ENCODE measurements at places on chromosomes 12 and 14. TPM values are rescaled to one million over a fixed set of nuclear protein-coding genes. Genes with fewer than 3 reads are reported as not detected.

GRCh38 chr12:24780697-24781368 lies 168.1 kb downstream of the BCAT1 start:
- no peak for DNase-seq

GRCh38 chr14:81093651-81094050 lies 127.1 kb downstream of the GTF2A1 start:
- DNase-seq, result no peak

GRCh38 chr12:124734224-124734788 lies 129.4 kb downstream of the SCARB1 start:
- DNase-seq, result no peak

- no peak for DNase-seq
These were observed 717 bp downstream of the WNT10B start for GRCh38 chr12:48970702-48971334.

Gene MYF6
- total RNA-seq, result not detected

Gene MANSC4
- 0.48 TPM for total RNA-seq
